Naive thymus-derived CD4-positive, alpha-beta T cell (primary cell): ENCODE measurements at places on chromosomes 2 and 18. TPM values are rescaled to one million over a fixed set of nuclear protein-coding genes. Genes with fewer than 3 reads are reported as not detected.

ANTXR1 gene
- total RNA-seq: not detected

ATL2 gene
- 59.1 TPM for total RNA-seq

OTOS gene
- total RNA-seq: not detected

CHST9 gene
- total RNA-seq: not detected

PROM2 gene
- 0.57 TPM for total RNA-seq

INPP4A gene
- 157 TPM for total RNA-seq

RAB6C gene
- total RNA-seq: not detected
